NCI-H2081 (cell line): ENCODE measurements at places on chromosomes 1 and 21.

DNA sequence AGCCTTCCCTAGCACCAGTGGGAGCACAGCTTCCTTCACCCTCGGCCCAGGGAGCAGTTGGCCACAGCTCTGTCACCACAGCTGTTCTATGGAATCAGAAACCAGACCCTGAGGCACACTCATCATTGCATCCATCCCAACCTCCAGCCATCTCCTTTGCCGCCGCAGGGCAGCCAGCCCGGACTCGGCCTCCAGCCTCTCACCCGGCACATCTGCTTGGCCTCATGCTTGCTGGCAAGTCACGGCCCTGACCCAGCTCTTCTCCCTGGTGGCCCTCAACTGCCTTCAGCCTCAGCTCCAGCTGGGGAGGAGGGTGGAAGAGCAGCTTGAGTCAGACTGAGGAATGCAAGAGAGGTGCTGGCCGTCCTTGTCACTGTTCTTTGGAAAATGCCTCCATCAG is 59.8 kb downstream of the TOR1AIP2 start:
- DNase-seq = no peak

- no peak for DNase-seq
These were observed 171.4 kb upstream of the HMGB4 start for GRCh38 chr1:33692206-33693188.

DNA sequence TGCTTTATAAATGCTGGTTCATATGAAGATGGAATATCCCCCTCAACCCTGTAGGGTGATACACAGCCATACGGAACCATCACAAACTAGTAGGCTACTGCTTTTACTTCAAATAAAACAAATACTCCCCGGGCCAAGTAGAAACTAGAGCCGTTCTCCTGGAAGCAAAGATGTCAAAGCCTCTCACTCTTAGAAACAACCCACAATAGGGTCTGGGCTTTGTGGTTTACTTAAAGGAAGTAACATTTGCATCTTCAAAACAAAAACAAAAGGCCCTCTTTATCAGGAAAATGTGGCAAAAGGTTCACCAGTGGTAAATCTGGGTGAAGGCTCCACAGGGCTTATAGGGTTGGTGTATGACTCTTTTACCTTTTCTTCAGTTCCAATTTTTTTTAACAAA is 49.8 kb downstream of the HLCS start:
- DNase-seq = no peak

DNA sequence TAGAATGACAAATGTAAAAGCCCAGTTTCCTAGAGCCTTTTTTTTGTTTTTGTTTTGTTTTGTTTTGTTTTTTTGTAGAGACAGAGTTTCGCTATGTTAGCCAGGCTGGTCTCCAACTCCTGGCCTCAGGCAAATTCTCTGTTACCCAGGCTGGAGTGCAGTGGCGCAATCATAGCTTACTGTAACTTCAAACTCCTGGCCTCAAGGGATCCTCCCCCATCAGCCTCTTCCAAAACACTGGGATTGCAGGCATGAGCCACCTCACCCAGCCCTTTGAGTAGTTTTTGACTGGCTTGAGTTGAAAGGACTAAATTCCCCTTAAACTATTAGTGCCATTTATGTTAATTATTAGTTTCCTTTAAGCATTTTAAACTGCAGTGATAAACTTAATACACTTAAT is 28.8 kb upstream of the ZBTB18 start:
- no peak for DNase-seq

DNA sequence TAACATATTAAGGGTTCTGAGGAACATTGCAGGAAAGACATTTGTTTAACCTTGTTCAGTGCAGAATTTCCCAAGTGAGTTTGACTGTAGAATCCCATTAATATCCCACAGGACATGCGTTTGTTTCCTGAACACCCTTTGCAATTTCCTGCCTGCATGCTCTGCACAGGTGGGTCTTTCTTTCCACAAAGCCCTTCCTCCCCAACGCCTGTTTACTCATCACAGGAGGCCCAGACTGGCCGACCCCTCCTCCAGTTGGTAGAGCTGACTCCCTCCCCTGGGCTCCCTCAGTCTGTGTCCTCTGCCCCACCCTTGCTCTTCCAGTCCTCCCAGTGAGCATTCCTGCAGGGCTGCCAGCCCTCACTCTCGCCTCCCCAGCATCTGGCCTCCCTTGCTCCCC is 47.5 kb upstream of the CTPS1 start:
- peak; percentile 55 for DNase-seq

GRCh38 chr1:26429721-26430120 is 2.4 kb upstream of the DHDDS start:
- no peak for DNase-seq

DNA sequence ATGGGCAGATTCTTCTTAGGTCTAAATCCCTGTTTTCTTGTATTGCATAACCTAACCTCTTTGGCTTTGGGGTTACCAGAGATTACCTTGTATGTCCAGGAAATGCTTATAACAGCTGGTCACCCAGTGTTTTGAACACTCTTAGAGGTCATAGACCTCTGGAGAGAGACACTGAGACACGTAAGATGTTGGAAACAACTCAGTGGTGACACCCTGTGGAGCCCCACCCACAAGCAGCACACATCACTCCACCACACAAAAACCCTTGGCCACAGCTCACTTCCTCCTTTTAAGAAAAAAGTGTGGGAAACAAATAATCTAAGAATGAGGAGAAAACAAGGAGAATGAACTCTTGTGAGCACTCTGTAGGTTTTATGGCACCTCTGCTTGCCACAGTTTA is 26.3 kb upstream of the CYP4B1 start:
- no peak for DNase-seq

DNA sequence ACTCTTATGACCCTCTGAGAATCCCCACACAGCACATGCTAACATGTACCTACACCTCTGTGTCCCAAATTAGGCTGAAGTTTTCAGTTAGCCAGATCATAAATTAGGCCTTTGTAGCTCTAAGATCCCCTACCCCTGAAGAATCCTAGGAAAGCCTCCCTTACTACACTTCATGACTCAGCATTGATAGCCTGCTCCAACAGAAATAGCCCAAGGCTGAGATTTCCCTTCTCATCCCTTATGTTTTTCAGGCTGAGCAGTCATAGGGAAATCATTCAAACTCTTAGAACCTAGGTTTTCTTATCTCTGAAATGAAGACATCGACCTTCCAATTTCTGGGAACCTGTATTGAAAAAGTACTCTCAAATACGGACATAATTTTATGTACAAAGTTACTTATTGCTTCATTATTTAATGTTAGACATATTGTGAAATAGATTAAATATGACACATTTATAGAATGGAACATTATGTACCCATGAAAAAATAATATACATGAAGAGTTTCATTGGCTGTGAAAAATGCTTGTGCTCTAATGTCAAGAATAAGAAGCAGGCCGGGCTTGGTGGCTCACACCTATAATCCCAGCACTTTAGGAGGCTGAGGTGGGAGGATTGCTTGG is 122.4 kb upstream of the UBE2U start:
- DNase-seq = no peak
